Fibroblast of skin of left biceps (primary cell): ENCODE measurements at places on chromosomes 16 and 17.

GRCh38 chr16:46882940-46883307, 1.2 kb upstream of the GPT2 start:
- no peak for DNase-seq

DNA sequence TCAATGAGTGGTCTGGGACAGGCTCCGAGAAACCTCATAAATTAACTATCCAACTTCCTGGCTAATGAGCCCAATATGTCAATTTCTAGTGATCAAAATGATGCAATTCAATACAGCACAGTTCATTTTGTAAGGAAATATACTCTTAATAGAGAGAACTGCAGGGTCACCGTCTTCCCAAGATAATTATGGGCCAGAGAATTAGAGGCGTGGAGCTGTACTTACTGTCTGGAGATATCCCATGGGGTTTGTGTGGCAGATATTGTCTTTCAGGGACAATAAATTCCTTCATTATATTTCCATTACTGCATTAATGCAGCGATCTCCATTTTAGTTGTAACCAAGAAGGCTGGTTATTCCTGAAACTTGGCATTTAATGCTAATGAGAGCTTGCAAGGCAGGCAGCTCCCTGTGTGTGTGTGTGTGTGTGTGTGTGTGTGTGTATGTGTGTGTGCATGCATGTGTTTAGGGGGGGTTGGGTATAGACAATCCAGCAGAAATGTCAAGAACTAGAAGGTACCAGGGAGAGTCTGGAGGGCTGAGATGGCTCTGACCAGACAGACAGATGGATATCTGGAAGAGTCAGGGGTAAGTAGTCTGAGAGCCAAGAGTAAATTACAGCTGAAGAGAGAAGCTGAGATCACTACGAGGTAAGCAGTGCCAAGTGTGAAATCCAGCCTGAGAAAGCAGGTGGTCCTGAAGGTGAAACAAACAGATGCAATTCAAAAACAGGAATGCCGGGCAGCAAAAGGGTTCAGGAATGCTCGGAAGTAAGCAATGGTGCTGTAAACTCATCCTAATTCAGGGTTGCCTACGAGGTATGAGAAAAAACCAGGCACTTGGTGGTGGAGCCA, 393.0 kb downstream of the CA10 start:
- DNase-seq = no peak

DNA sequence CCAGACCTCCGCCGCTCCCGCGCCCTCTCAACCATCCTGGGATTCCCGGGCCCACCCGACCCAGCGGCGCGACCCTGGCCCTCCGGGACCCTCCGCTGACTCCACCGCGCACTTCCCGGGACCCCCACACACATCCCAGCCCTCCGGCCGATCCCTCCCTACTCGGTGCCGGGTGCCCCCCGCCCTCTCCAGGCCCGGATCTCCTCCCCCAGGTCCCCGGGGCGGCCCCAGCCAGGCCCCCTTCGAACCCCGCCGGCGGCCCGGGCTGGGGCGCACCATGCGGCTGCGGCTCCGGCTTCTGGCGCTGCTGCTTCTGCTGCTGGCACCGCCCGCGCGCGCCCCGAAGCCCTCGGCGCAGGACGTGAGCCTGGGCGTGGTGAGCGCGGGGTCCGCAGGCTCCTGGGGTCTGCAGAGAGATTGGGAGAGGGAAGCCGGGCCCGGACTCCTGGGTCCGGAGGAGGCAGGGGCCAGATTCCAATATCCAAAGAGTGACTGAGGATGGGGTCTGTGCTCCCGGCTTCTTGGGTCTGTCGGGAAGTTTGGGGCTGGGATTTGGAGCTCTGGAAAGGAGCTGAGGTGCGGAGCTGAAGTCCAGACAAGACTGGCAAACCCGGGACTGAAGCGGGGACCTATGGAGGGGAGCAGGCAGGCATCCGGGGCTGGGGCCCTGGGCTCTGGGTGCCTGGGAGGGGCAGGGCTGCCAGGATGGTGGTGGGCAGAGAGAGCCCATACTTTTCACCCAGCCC, 453 bp downstream of the MMP25 start:
- no peak for DNase-seq

GRCh38 chr17:79633154-79633553, 22.3 kb upstream of the RBFOX3 start:
- DNase-seq = no peak

DNA sequence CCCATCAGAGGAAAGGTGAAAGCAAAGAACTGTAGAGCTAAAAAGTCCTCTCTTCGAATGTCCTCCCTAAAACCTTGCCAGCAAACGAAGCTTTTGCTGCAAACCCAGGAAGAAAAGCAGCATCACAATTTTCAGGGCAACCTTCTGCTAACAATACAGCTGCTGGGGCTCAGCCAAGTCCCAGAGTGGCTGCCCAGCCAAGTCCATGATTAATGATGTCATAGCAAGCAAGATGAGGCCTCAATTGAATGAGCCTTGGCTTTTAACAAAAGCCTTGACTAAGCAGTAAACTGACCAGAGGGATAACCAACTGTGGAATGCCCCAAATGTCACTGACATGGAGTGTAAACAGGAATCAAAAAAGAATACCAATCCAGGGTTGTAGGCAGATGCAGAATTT, 342.7 kb downstream of the PMP22 start:
- DNase-seq = no peak

GRCh38 chr17:57402681-57403180, 146.4 kb downstream of the MSI2 start:
- DNase-seq = no peak

GRCh38 chr16:58025351-58026138, at the start of gene MMP15:
MMP15 (plus strand) TSS chr16:58025754; CDS start chr16:58026351, 597 bp downstream.
- no peak for DNase-seq

GRCh38 chr17:77611791-77612502, 346.6 kb upstream of the TNRC6C start:
- no peak for DNase-seq

DNA sequence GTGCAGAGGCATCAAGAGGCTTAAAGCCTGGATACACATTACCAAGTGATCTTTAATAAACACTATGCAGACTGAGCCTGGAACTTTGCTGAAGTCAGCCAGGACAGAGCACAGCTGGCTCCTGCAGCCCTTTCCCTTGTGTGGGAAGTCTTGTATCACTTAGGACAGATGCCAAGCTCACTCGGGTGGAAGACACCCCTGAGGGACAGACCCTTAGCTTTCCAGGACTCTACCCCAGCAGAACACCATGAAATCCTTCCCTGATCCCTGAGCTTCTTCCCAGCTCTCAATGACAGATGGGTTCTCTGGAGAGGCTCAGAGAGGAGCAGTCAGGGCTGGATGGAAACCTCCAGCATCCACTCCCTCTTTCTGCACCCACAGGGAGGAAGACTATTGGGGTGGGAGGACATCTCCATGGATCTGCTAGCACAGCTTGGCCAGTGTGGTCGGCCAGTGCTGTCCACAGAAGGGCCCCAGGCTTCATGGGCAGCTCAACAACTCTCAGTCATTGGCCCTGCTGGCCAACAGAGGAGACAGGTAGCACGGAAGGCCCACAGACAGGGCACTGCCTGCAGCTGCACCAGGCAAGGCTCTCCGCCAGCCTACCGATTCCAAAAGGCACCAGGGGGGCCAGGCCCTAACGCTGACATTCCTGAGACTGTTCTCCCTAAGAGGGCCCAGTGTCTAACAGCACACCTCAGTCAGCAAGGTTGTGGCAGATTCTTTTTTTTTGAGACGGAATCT, 15.9 kb downstream of the RAB5C start:
- no peak for DNase-seq

- DNase-seq = no peak
These were observed 327.7 kb downstream of the BCAS3 start for GRCh38 chr17:61005358-61005757.

DNA sequence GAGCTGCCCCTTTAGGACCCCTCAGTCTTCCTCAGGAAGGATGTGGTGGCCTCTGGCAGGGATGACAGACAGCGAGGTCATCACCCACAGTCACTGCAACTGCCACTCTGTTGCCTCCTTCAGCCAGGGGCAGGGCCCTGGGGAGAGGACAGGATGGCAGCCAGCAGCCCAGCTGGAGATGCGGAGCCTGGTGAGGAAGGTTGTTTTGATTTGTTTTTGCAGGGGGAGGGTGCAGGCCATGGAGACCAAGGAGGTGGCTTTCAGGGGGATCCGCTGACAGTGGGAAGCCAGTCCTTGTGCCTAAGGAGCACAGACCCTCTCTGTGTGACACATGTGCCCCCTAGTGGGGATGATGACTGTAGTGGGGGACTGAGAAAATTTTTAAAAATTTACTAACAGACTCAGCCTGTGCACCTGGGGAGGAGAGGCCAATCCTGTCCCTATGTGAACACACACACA, 7.4 kb downstream of the PRCD start:
- DNase-seq = no peak

GRCh38 chr17:50196036-50196435, 5.4 kb downstream of the COL1A1 start:
- no peak for DNase-seq

DNA sequence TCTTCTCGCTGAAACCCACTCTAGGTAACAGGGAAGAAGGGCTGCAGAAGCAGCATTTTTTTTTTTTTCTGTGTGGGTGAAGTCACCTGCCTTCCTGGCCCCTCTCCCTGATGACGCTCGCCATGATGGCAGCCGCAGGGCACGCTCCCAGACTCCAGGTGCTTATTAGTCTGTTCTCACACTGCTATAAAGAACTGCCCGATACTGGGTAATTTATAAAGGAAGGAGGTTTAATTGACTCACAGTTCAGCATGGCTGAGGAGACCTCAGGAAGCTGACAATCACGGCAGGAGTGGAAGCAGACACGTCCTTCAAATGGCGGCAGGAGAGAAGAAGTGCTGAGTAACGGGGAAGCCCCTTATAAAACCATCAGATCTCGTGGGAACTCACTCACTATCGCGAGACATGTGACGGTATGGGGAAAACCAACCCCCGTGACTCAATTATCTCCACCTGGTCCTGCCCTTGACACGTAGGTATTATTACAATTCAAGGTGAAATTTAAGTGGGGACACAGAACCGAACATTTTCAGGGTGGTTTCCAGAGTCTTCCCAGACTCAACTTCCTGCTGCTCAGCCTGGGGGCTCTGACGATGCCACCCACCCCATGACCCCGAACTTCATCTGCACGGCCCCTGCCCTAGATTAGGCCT, 34.9 kb upstream of the NLRP1 start:
- DNase-seq = no peak

- DNase-seq = no peak
These were observed 1.2 kb upstream of the BCO1 start for GRCh38 chr16:81237282-81237681.

DNA sequence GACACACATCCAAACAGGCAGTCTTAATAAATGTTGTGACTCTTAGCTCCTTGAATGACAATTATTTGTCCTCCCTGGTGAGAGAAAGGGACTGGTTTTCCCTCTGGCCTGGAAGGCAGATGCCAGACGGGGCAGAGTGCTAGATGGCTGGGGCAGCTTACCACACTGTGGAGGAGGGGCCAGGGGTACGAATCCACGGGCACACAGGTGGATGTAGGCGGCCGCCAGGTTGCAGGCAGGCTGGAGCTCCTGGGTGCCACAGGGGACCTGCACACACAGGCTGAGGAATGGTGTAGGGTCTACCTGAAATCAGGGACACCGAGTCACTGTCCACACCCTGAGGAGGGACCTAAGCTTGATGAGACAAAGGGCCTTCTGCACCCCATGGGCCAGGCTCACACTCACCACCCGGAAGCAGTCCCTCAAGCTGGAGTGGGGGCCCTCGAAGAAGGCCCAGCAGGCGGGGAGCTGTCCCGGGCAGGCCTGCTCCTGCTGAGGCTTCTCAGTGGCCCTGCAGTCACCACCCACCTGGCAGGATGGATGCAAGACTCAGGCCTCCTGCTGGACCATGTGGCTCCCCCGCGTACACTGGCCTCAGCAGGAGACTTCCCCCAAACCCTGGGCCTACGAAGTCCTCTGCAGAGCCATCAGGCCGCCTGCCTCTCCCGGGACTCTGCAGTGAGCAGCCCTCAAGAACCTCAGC, 38.4 kb downstream of the RMI2 start:
- DNase-seq = no peak

DNA sequence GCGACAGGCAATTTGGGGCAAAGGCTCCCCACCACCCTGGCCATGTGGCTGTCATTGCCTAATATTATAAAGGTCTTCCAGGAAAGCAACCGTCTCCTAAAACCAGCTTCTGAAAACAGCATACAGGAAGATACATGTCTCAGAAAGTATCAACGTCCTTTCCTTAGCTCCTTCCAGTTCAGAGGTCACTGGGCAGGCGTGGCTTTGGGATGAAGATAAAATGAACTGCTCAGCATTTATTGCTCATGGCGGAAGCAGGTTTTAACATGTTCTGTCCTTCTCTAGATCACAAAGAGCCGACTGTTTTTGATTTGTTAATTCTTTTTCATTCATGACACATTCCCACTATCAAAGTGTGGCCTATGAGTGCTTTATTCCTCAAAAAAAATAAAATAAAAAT, 8.0 kb downstream of the CFAP20 start:
- no peak for DNase-seq

GRCh38 chr17:64491994-64492393, 4.9 kb downstream of the POLG2 start:
- DNase-seq = peak; percentile 49

- no peak for DNase-seq
These were observed 477 bp upstream of the CLDN9 start for GRCh38 chr16:3012246-3012645.

DNA sequence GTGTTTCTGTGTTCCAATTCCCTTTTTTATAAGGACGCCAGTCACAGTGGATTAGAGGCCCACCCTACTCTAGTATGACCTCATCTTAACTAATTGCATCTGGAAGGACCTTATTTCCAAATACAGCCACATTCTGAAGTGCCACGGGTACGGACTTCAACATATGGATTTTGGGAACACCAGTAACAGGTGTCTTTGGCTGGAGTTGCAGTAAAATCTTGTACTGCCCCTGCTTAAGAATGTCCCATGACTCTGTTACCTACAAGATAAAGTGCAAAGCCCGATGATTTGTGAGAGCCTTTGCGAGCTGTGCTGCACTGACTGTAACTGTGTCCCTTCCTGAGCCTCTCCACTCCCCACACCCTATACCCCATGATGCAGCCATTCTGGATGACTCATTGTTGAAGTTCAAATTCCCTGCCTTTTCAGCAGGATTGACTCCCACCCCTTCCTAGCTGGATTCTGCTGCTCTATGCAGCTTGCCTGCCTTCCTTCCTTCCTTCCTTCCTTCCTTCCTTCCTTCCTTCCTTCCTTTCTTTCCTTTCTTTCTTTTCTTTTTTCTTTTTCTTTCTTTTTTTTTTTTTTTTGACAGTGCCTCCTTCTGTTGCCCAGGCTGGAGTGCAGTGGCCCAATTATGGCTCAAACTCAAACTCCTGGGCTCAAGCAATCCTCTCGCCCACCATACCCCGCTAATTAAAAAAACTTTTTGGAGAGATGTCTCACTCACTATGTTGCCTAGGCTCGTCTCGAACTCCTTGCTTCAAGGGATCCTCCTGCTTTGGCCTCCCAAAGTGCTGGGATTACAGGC, 2.1 kb downstream of the HCRT start:
- no peak for DNase-seq
